Cortex of kidney (tissue), 1 donor: ENCODE measurements at places on chromosomes 5 and 9.

DNA sequence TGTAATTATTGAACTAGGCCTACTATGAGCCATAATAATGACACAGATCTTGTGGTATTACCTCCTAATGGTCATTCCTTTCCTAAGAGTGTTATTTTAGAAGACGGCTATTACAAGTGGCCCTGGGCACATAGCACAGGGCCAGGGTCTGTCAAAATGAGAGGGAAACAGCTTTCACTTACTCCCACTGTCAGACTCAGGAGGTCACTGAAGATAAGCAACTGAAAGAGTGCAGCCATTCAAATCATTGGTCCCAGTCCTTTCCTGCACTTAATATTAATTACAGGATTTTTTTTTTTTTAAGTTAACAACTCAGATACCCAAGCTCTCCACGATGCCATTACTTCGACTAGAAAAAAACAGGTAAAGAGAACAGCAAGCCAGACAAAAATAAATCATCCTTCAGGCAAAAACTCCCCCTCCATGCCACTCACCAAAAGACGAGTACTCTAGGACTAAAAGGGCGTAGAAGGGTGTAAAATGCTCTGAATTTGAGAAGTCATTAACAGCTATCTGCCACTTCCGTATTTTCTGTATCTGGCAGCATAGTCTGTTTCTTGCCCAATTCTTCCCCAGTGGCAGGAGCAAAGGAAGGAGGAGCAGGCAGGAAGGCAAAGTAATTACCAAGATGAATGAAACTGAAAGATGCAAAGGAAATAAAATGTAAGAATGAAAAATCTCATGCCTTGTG, 87.4 kb downstream of the ZNF608 start:
- DNase-seq, result no peak

GRCh38 chr9:6667633-6668280, 22.2 kb upstream of the GLDC start:
- DNase-seq, result no peak

- no peak for DNase-seq
These were observed 74.5 kb downstream of the MAPKAP1 start for GRCh38 chr9:125632321-125633115.

DNA sequence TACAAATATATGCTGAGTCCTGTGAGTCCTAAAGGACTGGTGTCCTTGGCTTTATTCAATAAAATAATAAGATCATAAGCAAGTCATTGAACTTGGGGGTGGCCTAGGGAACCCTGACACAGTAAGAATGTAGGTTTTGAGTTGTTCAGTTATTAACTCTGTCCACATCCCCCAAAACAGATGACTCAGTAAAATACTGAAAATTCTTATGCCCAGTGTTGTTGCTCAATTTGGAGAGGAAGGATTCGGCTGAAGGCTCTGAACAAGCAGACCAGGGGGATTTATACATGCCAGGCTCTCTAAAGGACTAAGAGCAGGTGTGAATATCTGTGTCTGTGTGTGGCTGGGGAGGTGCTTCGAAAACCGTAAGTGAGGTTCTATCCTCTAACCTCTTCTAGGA, 173.7 kb downstream of the RMI1 start:
- no peak for DNase-seq

- no peak for DNase-seq
These were observed 231.5 kb downstream of the FANCC start for GRCh38 chr9:95085861-95086563.

- DNase-seq, result no peak
These were observed 425.9 kb downstream of the SPOCK1 start for GRCh38 chr5:137073189-137073588.

GRCh38 chr5:14741801-14742440, 77.4 kb downstream of the OTULIN start:
- DNase-seq, result no peak

- no peak for DNase-seq
These were observed 62.5 kb upstream of the EPB41L4B start for GRCh38 chr9:109383356-109383755.

DNA sequence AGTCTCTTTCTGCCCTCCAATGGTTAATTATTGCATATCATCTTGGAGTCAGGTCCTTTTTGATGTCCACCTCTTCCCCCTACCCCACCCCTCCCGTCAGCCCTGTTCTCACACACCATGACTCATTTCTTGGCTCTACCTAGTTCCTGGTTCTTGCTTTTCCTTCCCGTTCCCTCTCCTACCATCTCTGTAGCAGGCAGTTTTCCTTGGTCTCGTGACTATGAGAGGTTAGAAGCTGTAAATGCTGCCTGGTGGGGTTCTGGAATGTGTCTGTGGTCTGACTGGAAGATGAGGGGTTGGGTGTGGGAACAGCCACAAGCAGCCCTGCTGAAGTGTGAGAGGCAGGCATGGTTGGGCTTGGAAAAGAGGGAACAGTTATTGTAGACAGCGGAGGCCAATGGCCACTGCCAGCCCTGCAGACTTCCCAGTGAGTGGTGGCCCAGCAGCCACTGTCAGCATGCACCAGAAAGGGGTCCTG, 18.2 kb downstream of the SLC22A5 start:
- DNase-seq, result no peak

GRCh38 chr5:127227881-127228280, 62.7 kb upstream of the MEGF10 start:
- DNase-seq, result no peak

DNA sequence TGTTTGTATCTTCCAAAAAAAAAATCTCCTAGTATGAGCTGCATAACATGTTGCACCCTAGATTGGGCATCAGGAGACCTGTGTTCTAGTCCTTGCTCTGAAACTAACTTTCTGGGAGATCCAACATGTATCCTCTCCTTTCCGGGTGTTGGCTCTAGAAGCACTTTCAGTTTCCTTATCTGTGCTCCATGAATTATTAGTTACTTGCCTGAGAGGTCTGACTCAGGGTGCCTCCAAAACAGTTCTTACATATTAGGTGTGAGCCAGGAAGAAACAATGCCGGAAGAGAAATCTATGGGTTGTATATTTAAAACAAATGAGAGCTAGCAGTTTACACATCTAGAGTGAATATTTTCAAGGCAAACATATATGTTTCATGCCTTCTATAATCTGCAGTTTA, 36.7 kb upstream of the SLC36A2 start:
- DNase-seq, result no peak

- no peak for DNase-seq
These were observed 3.4 kb upstream of the MYORG start for GRCh38 chr9:34380034-34380510.

GRCh38 chr9:136048560-136049411, 46.3 kb downstream of the NACC2 start:
- DNase-seq, result no peak
